ENCODE measurements at places on chromosomes 11 and 22.

GRCh38 chr11:8087185-8087584, 6.2 kb downstream of the TUB start:
- DNase-seq: no peak

DNA sequence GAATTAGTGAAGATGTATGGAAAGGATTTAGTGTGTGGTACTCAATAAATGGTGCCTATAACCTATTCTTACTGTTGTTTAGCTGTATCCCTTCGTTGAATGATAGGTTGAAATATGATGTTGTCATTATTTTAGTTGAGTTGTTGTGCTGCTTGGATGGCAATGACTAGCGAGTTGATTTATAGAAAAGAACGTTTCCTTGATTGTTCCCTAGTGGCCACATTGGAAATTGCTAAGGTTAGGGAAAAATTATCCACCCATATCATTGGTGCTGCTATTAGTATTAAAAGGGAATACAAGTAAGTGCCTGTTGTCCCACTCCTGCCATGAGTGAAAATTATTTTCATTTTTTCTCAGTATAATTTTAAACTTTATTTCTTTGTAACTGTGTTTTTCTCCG, 14.5 kb downstream of the EMSY start:
- no peak for DNase-seq

- no peak for DNase-seq
Observed at GRCh38 chr11:61793083-61793828, 545 bp downstream of the FEN1 start.

DNA sequence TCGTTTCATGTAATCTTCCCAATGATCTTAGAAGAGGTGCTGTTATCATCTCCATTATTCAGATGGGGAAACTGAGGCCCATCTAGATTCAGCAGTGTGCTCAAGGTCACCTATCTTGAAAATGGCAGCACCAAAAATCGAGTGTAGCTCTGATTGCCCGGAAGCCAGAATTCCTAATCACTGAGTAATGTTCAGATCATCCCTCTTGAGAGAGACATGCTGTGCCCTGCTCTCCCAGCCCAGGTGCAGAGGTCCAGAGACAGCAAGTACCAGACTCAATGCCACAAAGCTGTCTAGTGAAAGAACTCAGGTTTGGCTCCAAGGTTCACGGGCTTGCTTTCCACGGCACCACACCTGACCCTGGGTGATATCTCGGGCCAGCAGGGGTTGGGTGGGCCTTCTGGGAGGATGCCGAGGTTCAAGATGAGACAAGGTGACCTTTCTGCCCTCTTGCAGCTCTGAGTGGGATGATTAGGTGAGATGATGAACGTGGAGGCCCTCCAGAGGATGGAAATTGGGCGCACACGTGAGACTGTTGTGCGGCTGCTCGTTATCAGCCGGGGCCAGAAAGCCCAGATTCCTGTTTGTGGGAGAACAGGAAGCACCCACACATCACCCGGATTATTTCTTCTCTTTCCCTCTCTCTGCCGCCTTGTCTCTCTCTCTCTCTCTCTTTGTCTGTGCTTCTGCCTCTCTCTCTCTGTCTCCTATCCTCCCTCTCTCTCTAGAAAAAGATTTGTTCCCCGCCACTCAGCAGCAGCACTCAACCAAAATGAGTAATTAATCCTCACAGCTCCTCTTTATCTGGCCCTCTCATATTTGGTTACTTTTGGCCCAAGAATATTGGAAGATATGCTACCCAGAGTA, 19.0 kb upstream of the RASD2 start:
- DNase-seq: no peak

- no peak for DNase-seq
Observed at GRCh38 chr11:111908639-111909305, 2.8 kb downstream of the CRYAB start.

GRCh38 chr22:36505998-36506635, 723 bp downstream of the FOXRED2 start:
- DNase-seq: no peak

GRCh38 chr11:103050351-103050750, 41.6 kb downstream of the DCUN1D5 start:
- DNase-seq: no peak

DNA sequence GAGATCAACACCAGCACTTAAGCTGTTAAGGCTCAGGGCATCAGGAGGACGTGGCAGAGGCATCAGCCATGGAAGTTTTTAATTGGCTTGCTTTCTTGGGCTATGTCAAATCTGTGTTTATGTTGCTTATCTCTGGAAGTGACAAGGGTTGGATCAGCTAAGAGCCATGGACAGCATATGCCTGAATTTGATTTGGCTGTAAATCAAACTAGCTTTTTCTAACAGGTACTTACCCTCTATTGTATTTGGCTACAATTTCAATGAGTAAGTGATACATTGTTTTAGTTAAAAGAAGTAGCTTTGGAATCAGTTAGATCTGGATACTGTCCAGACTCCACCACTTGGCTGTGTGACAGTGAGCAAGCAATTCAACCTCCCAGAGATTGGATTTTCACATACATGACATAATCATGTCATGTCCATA, 936.6 kb downstream of the OPCML start:
- DNase-seq: no peak

DNA sequence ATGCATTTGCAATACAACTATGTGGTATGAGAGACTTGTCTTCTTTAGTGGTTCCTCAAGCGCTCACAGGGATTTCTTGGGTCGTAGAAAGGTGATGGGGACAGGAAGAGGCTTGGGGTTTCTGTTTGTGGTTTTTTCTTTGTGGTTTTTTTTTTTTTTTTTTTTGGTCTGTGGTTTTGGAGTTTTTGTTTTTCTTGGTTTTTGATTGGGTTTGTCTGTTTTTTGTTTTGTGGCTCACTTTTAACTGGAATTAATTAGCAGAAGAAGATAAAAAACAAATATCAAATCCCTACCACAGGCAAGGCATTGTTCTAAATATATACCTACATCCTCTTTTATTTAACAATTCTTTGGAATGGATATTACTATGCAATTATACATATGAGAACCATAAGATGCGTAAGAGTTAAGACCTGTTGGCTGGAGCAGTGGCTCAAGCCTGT, 5.5 kb downstream of the TTC28 start:
- DNase-seq: no peak

GRCh38 chr11:116953530-116954285, 116.3 kb upstream of the APOA1 start:
- no peak for DNase-seq

- DNase-seq: no peak
Observed at GRCh38 chr22:33129621-33130020, 71.4 kb upstream of the SYN3 start.

GRCh38 chr11:11472106-11472505, 119.1 kb upstream of the CSNK2A3 start:
- no peak for DNase-seq

DNA sequence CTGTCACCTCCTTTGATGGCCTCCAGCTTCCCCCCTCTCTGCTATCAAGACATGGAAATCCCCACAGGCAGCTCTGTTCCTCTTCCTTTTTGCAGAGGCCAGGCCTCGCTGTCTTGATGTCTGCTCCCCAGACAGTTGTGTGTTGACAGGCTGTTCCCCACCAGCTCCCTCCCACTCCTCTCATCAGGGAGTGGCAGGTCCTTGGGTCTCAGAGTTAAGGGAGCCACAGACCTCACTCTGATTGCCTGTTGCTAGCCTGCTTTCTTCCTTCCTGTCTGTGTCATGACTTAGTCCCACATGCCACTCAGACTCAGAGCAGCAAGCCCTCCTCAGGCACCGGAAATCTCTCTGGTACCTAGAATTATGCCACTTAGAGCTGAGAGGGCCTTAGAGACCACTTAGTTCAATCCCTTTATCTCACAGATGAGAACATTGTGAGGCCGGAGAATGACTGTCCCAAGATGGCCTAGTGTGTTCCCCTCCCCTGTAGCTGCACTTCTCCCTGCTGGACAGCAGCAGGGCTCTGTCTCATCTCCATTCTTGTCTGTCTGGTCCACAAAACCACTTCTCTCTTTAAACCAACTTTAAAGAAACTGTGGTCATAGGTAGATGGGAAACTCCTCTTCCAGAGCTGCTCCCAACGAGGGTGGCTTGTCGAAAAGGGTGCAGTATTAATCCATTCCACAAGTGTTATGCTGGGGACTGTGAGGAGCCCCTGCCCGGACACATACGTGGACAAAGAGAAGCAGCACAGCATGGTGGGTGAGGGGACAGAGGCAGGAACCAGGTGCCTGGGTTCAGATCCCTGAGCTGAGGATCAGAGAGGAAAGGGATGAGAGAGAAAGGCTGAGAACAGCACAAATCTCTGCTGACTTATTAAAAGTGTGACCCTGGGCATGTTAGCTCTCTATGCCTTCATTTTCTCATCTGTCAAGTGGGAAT, 4.2 kb downstream of the AMPD3 start:
- no peak for DNase-seq

DNA sequence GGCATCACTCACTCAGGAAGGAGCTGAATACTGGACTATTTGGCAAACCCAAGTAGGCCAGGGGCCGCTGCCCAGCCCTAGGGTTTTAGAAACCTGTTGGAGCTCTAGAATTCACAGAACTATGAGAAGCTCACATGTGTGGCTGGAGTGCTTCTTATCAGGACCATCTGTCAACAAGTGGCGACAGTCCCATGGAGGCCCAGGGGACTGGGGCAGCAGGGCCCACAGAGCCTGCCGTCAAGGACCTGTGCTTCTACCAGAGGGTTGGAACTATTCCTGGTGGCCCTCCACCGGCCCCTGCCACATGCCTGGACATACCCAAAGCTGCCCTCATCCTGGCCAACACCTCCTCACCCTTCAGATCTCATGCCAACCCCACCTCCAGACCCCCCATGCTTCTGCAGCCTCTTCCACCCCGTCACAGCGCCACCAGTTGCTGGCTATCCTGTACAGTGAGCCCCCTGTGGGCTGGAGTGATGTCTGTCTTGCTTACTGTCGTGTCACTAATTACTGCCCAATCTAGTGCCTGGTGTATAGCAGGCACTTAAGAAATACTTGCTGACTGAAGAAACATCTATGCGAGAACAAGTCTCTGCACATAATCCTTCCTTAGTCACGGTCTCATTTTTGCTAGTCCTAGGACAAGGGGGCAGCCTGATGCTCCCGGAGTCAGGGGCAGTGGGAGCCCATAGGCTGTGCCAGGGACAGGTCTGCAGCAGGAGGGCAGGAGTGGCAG, 27.2 kb upstream of the RASL10A start:
- no peak for DNase-seq

DNA sequence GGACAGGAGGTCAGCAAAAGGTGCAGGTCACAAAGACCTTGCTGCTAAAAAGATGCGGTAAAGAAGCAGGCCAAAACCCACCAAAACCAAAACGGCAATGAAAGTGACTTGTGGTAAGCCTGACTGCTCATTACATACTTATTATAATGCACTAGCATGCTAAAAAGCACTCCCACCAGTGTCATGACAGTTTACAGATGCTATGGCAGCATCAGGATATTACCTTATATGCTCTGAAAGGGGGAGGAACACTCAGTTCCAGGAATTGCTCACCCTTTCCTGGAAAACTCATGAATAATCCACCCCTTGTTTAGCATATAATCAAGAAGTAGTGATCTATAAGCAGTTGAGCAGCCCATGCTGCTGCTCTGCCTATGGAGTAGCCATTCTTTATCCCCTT, 45.2 kb upstream of the SLC5A12 start:
- DNase-seq: no peak

GRCh38 chr11:58745705-58746364, 14.1 kb upstream of the GLYAT start:
- no peak for DNase-seq

DNA sequence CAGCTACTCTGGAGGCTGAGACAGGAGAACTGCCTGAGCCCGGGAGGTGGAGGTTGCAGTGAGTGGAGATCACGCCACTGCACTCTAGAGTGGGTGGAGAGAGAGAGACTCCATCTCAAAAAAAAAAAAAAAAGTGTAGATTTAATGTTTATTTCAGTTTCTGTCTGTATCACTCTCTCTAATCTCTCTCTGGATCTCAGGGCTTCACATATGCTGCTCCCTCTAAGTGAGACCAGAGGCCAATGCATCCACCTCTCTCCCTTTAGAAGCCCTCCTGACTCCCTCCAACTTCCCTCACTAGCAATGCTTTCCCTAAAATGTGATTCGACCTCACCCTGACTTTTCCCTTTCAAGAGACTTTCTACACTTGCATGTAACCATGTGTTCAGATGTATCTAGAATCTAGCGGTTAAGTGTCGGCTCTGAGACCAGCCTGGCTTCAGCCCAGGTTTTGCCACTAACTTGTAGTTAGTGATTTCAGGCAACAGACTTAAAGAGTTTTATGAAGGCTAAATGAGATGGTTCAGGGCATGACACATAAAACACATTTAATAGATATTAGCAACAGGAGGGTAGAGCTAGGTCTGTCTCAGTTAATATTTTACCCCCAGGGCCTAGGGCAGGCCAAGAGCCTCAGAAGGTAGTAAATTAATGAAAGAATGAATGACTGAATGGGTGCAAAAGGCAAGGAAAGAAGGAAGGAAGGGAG, 364.3 kb downstream of the LARGE1 start:
- DNase-seq: no peak

DNA sequence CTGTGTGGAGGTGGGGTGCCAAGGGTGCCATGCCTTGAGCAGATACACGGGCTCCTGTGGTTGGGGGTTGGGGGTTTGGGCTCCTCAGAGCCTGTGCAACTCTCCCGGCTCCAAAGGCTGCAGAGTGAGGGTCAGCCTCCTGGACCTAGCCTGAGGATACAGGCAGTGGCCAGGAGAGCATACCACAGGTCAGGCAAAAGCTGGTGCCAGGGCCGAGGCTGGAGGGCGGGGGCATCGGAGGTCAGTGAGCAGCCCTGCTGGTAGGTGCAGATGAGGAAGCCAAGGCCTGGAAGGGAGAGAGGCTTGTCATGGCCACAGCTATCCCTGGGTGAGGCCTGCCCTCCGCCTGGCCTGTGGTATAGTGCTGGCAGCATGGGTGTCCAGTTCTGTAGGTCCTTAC, 25.6 kb upstream of the DGCR8 start:
- no peak for DNase-seq

GRCh38 chr11:121606354-121606753, 153.6 kb upstream of the SORL1-AS1 start:
- no peak for DNase-seq

GRCh38 chr11:74721479-74721835, 9.8 kb downstream of the CHRDL2 start:
- no peak for DNase-seq

- no peak for DNase-seq
Observed at GRCh38 chr11:86287468-86287796, 14.6 kb upstream of the HIKESHI start.

- no peak for DNase-seq
Observed at GRCh38 chr11:27679136-27680015, 20.9 kb downstream of the BDNF start.

DNA sequence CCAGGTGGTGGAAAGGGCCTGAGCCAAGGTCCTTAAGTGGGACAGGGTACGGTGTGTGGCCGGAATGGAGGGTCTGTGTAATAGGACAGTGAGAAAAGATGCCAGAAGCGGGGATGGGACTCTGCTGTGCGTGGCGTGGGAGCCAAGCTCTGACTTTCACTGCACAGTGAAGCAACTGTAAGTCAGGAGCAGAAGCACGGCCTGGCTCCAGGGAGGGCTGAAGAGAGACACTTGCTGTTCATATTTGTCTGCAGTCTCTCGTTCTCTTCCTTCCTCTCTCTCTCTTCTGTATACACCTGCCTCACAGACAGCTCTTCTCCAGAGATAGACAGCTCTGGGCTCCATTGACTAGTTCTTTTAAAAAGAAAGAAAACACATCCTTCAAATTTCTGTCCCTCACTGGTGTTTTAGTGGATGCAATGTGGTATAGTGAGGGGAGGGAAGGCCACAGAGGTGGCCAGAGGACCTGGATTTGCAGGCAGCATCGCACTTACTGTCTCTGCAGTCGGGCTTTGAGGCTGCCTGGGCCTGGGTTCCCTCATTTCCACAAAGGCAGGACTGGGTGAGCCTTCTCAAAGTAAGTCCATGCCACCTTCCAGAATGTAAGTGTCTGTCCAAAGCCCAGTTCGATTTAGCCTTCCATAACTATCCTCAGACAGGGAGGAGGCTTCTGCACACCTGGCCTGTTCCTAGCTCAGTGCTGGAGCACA, 2.1 kb downstream of the IL17RA start:
- no peak for DNase-seq
